ENCODE measurements at places on chromosomes 2 and 18.

DNA sequence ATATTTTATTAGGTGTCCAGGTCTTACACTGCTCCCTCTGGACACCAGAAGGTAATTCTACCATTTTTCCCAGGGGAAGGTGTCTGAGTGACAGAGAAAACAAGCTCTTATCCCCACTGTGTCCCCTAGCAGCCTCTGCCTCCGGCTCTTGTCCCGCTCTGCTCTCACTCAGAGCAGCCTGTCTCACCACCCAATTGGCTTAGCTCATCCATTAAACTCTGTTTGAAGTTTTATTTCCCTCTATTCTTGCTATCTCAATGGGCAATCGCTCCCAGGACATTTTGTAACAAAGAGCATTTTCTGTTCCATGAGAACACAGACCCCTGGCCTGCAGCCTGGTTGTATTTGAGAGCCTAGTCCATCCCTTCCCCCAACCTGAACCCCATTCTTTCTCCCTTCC, 90.6 kb upstream of the LDAH start:
- DNase-seq: no peak

GRCh38 chr2:112836695-112837117, at the start of gene IL1B:
TSS of gene IL1B (minus strand) at chr2:112836779. CDS start at chr2:112836229, 550 bp downstream.
- DNase-seq: no peak

GRCh38 chr18:6891788-6892187, 162.3 kb downstream of the ARHGAP28 start:
- DNase-seq: no peak

DNA sequence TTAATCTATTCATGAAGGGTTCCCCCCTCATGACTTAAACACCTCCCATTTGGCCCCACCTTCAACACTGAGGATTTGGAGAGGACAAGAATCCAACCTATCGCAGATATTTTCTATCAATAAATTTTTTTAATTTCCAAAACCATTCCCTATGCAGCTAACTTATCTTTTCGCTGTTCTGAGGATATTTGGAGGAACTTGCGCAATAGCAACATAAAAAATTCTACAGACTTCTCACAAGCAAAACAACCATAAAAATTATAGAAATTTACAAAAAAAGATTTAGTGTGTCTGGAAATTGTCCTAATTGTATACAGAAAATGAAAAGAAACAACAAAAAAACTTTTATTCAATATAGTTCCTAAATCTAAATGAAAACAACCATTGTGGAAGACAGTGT, 1472.7 kb upstream of the ZEB2 start:
- no peak for DNase-seq

GRCh38 chr2:95075440-95076132, 46.0 kb downstream of the MRPS5 start:
- no peak for DNase-seq

DNA sequence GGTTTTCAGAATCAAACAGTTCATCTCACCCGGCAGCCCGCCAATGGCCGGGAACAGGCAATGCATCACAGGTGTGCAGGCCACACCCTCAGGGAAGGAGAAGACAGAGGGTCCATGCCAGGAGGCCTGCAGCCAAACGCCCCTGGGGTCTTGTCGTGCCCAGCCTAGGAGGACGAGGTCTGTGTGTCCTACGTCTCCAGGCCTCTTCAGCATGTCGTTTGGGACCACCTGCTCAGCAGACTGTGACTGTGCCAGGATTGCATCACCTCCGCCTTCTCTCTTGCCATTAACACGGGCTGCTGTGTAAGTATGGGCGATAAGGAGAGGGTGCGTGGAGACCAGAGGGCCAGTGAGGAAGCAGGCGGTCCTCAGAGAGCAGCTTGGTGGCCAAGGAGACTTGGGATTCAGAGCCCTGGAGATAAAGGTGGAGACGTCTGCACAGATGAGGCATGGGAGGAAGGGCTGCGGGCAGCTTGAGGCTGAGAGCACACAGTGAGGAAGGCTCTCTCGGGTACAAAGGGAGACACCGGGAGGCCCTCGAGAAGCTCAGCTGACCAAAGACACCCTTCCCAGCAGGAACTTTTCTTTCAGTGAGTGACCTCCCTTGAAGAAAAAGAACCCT, 37.4 kb upstream of the KLHL29 start:
- DNase-seq: no peak

- no peak for DNase-seq
Observed at GRCh38 chr2:136441979-136442714, 323.2 kb upstream of the THSD7B start.

GRCh38 chr2:18610651-18611050, 21.3 kb upstream of the NT5C1B start:
- no peak for DNase-seq

- DNase-seq: no peak
Observed at GRCh38 chr2:236703373-236703709, 133.7 kb downstream of the ACKR3 start.

DNA sequence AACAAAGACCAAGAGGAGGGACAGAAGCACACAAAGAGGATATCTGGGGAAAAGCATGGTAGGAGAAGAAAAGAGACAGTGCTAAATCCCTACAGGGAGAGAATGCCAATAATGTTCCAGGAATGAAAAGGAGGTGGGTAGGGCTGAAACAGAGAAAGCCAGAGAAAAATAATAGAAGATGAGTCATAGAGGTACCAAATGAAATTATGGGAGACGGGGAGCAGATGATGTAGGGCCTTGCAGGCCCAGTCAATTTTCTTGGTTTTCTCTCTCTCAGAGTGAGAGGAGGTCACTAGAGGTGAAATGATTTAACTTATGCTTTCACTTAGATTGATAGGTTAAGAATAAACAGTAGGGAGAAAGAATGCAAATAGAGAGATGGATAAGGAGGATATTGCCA, 61.5 kb downstream of the RPRM start:
- no peak for DNase-seq
